Stimulated activated CD8-positive, alpha-beta memory T cell treated with anti-CD3 and anti-CD28 coated beads, Interleukin-4, amount 100 ng/mL, for 4 hours (primary cell): ENCODE measurements at places on chromosomes 4 and X.

DNA sequence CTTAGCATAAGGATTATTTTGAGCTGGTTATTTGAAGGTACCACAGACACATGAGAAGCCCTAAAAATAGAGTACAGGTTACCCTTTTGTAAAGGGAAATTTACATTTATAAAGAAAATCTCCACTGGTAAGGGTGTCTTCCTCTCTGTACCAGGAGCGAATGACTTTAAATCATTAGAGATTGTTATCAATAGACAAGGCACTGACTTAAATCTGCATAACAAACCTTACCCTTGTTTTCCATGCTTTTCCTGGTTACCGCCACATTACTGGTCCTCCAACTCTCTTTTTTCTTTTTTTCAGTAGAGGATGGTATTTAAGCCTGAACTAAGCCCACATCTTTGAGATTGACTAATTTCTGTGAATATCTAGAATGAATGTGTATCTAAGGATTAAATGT is 129.8 kb downstream of the SLC7A11 start:
- DNase-seq, result no peak

DNA sequence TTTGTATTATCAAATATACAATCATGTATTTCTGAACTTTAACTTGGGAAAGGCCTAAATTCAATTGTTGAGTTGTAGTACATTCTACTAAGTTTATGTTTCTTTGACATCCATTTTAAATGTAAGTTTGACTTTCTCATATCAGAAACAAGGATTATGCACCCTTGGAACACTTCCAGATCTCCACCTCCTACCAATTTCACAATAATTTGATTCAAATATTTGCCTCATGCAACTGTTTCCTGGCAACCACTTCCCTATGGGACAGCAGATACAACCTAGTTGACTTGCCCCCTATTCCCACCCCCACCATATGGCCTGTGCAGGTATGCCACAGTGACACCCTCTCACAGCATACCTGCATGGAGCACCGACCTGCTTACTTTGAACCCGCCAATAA is 506.4 kb upstream of the PABPC4L start:
- no peak for DNase-seq

GRCh38 chrX:138519296-138519695 is 192.2 kb downstream of the FGF13 start:
- DNase-seq, result no peak

DNA sequence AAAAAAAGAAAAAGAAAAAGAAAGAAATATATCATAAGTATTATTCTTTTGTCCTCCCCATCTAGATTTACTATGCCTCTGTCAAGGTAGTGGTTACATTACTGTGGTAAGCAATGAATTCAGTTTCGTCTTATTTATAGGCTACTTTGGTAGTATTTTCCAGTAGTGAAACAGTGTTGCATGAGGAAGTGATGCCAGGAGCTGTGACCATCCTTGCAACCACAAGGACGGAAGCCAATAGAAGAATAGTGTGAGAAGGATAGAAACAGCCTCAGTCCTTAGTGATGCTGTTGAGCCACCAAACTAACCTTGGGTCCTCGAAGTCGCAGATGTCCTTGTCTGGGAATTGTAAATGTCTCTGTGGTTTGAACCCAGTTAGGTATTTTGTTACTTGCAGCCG is 328.5 kb downstream of the PPP3CA start:
- DNase-seq, result no peak

DNA sequence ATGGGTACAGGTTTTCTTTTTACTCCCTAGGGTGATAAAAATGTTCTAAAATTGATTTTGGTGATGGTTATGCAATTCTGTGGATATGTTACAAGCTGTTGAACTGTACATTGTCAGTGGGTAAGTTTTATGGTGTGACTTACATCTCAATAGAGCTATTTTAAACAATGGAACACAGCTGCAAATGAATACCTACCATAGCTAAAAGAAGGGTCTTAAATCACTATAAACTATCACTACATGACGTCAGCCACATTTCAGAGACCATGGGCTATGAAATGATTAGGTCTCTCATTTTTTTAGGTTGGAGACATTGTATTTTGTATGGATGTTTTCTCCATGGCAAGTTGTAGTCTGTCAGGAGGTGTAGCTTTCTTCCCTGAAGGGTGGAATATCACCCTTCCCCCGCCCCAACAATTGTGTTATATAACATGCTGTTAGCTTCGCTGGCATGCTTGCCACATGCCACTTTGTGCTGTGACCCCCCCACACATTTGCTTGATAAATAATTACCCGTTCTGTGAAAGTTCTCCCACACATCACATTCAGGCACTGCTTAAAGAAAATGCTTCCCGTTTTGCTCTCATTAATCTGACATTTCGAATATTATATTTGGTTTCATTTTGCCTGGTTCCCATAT is 159.7 kb downstream of the ARHGAP10 start:
- no peak for DNase-seq

GRCh38 chrX:153673428-153674218 is at the start of gene PNCK:
TSS of gene PNCK (minus strand) at chrX:153673813. CDS start at chrX:153673076, 737 bp downstream.
- no peak for DNase-seq

DNA sequence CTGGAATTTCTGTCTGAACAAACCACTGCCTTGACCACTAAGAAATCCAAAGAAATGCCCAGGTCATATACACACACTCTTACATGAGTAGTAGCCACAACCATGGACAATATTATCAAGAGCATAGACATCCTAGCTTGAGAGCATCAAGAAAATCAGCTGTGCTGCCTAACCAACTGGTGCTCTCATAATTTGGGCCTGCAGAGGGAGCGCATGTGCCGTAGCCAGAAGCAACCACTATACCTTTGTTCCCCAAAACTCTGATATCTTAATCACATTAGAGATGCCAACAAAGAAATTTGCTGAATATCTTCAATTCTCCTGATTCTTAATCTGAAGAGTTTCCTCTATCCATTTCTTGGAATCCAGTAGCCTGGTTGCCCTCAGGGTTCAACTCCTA is 163.6 kb downstream of the ZNF674 start:
- no peak for DNase-seq

DNA sequence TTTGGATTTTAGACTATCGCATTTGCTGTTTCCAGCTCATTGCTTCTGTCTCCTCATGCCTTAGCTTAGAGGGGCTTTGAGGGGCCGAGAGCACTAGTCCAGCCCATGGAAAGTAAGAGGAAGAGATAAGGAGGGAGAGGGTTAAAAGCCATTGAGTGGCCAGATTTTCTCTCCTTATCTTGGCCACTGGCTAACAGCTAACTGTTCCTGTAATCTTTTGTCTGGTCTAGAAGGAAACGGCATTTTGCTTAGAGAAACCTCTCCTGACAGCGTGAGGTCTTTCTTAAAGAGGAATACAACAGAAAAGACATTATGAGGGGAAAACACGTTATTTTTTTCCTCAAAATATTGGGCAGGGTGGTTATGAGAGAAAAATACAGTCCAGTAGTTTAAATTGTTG is 7.9 kb downstream of the GPR101 start:
- no peak for DNase-seq

DNA sequence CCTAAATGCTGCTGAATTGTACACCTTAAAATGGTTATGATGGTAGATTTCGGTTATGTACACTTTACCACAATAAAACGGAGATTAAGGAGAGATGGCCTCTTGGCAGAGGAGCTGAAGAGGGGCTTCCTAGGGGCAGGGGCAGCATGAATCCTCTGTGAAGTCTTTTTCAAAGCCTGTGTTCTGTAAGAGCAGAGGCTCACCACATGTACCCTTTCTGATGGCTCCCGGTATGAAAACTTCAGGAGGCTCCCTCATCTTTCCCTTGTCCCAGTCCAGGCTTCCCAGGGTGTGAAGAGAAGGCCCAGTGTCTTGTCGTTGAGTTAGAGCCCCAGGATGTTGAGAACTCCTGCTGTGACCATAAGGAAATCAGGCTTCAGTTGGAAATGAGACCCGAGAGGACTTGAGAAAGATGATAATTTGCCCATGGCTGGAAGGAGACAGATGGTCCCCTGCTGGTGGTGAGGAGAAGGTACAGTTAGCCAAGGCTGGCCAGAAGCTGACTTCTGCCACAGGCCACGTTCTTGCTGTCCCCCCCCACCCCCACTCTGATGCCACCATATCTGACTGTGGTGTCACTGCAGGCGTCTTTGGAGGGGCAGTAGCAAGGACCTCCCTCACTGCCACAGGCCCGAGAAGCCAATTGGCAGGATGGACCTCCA is 31.8 kb upstream of the MTM1 start:
- no peak for DNase-seq

- DNase-seq, result no peak
These were observed 732 bp upstream of the ESX1 start for GRCh38 chrX:104255465-104255864.

- DNase-seq, result no peak
These were observed 43.5 kb downstream of the CLCN3 start for GRCh38 chr4:169663831-169664230.
